Activated T-helper 1 cell treated with anti-CD3 and anti-CD28 coated beads, Interleukin-12 subunit alpha, Interleukin-12 subunit beta, Interleukin-2, Interleukin-4 antibody, amounts not matched to agents 30 ng/mL and 10 ng/mL and 1 ng/mL, durations not matched to agents 14 hours and 24 hours and 36 hours (primary cell): ENCODE measurements at places on chromosomes 2 and 18. TPM values are rescaled to one million over a fixed set of nuclear protein-coding genes. Genes with fewer than 3 reads are reported as not detected.

NOL4 gene
- not detected in 2 replicates for total RNA-seq

TRIM43 gene
- not detected in 2 replicates for total RNA-seq

RND3 gene
- total RNA-seq: not detected in 2 replicates

DNA sequence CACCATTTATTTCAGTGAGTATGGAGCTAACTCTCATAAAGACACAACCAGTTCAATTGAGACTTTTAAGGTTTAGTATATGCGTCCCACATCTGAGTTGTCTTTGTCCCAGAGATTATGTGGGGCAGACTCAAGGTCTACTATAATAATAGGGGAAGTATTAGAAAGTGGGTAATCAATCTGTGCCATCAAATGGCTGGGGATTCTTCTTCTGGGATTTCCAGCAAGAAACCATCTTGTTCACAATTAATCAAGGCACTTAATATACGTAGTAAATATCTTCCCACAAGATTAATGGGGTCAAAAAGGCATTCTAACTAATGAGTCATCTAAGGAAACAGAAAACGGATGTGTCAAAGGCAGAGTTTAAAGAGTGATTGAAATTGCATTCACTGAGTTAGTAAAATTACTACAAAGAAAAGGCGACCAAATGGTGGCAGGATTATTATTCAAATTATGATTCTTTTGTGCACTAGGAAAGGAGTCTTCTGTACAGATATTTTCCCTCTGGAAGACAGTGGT is 179.8 kb upstream of the REG3G start:
- no peak for DNase-seq

GRCh38 chr2:224442071-224442967 is 40.4 kb upstream of the FAM124B start:
- DNase-seq: no peak

DNA sequence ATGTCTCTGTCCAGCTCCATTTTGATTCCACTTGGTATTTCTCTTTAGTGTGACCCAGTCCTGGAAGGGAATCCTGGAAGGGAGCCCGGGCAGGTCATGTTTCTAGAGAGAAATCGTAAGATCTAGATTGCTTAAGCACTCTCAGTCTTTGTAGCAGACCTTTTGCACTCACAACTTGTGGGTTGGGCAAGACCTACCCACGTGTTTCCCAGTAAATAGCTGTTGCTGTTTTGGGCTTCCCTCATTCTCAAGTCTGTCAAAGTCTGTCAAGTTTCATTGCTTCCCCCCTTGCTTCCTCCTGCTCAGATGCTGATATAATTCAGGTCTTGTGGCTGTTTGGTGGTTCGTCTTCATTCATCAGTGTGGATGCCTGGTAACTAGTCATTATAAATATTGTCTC is 17.4 kb upstream of the NEMP2 start:
- DNase-seq: no peak

DNA sequence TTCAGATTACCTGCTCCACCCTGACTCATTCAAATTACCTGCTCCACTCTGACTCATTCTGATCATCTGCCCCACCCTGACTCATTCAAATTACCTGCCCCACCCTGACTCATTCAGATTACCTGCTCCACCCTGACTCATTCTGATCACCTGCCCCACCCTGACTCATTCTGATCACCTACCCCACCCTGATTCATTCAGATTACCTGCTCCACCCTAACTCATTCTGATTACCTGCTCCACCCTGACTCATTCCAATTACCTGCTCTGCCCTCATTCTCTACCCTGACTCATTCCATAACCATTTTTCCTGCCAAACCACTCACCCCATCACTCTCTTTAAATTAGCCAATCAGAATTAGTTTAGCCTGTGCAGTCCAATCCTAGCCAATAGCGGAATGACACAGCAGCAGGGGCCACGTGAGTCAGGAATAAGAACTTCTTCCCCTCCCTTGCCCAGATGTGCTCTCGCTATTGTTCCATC is 26.2 kb downstream of the CFAP53 start:
- DNase-seq: no peak

- DNase-seq: no peak
These were observed 72.7 kb downstream of the ANKRD12 start for GRCh38 chr18:9209279-9209678.

GRCh38 chr2:46331109-46331766 is 34.0 kb downstream of the EPAS1 start:
- DNase-seq: no peak

DNA sequence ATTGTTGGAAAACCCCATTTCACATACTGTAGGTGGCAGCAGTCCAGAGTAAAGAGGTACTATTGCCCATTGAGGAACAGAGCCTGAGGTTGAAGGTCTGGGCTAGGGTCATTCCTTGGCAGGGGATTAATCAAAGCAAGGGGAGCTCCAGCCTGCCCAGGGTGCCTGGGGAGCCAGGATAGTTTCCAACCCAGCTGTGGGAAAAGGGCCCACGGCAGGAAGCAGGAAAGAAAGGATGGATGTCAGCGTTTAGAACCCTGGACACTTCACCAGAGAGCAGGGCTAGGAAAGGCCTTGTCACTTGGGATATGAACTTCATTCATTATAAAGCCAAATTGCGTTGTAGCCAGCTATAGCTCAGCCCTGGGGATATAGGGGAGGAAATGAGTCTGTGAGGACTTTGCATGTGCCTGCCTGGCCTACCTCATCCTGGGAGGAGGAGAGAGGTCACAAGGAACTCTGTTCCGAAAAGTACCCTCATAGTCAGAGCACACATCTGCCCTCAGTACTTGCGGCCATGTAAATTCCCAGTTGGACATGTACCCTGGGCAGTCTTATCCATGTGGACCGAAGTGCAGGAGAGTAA is 140.2 kb upstream of the COPS8 start:
- DNase-seq: no peak

DNA sequence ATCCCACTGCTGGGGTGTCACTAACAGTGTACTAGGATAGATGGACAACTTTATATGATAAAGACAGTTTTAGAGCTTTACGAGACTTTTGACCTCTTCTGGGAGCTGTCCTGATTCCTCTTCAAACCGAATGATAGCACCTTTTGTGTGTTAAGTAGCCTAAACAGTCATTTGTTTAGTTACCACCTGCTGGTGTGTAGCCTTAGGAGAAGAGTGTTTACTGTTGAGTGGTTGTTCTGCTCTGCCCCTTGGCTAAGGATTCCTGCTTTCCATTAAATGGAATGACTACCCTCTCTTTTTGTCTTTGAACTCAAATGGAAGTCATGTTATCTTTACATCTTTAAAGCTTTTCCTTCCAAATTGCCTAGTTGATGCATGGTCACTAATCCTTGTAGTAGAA is 28.0 kb upstream of the MGAT5 start:
- DNase-seq: no peak

GRCh38 chr2:190094316-190094871 is 31.9 kb upstream of the MSTN start:
- DNase-seq: no peak

DNA sequence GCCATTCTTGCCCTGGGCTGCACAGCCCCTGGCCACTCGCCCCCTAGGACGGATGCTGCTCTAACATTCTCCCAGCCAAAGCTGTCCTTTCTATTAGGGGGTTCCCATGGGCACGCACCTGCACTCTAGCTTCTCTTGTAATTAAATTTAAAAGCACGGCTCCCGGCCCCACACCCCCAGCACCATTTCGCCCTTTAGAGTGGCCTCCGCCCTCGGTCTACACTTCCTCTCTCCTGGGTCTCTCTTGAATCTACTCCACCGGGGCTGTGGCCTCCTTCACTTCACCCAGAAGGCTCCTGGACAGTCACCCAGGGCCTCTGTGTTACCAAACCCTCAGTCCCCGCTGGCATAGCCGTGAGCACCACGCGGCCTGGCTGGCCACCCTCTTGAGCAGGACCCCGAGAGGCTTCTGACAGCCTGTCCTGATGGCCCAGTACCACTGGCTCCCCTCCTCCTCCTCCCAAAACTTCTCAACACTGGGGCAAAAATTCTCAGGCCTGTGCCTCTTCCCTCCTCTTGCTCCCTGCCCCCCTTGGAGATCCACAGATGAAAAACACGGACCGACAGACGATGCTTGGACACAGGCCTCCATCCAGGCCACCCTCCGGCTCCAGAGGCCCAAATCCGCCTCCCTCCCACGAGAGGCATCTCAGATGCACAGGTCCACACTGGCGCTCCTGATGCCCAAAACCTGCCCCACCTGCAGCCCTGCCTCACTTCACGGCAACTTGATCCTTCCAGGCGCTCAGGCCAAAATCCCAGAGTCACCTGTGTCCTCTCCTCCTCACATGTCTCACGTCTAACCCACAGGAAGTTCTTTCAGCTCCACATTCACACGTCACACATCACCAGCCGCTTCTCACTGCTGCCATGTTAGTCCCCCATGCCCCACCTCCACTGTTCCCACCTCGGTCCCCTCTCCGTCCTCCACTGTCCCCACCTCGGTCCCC is 6.9 kb upstream of the RAB17 start:
- no peak for DNase-seq

DNA sequence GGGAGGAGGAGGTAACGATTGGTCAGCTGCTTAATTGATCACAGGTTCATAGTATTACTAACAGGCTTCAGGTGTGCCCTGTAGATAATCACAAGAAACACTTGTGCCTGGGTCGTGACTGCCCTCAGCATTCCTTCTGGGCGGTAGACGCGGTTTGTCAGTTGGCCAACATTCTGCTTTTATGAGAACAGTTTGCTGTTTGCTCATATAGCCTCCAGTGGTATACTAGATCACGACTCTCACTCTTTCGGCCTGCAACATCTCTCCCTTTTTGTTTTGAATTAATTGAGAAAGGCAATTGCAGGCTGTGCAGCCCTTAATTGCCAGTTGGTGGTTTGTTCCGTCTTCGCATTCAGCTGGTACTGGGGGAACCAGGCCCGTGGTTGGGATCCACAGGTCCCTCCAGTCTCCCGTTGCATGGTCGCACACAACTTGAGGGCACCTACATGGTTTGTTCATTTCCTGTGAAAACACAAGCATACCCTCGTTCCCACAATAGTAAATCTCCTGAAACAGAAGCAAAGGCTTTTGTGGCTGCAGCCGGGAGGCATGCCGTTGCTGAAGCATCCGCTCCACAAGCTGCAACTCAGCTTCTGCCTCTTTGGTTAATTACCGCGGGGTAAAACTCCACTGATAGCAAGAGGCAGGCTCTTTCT is 30.3 kb upstream of the GPR17 start:
- DNase-seq: no peak

- no peak for DNase-seq
These were observed 13.1 kb downstream of the QPCT start for GRCh38 chr2:37357530-37357929.

GRCh38 chr2:206701952-206702605 is 16.1 kb downstream of the DYTN start:
- no peak for DNase-seq

GRCh38 chr2:96952016-96952750 is 34.2 kb downstream of the FAM178B start:
- DNase-seq: no peak

GRCh38 chr2:120453635-120453998 is 107.7 kb downstream of the INHBB start:
- DNase-seq: no peak
